SIG-M5 (cell line): ENCODE measurements at places on chromosomes 3 and 15.
A peak's percentile ranks its signal among the peaks of the same experiment; 100 is the strongest.

DNA sequence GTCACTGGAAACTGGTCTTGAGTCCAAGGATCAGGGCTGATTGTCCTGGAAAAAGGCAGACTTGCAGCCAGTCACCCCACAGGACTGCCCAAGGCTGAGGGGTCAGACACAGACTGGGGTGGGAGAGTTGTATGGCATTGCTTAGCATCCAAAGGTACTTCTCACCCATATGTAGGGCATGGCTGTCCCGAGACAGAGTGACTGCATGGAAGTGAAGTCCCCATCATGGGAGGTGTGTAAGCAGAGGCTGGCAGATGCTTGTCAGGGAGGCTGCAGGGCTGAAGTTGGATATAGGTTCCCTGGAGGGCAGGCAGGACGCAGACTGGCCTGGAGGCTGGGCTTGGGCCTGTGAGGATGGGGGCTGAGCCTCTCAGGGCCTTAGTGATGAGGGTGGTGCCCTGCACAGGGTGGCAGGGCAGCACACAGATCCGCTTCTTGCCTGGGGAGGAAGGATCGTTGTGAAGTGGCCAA is 31.1 kb downstream of the PSTPIP1 start:
- no peak for DNase-seq

- DNase-seq, result no peak
Observed at GRCh38 chr15:78110096-78110495, 17.7 kb downstream of the SH2D7 start.

- no peak for DNase-seq
Observed at GRCh38 chr3:26799679-26800317, 177.2 kb downstream of the LRRC3B start.

GRCh38 chr3:128426128-128426921 is 40.4 kb downstream of the DNAJB8 start:
- DNase-seq, result no peak

GRCh38 chr3:136018876-136019275 is 53.3 kb downstream of the PPP2R3A start:
- no peak for DNase-seq

GRCh38 chr3:48856469-48856868 is 8.8 kb upstream of the PRKAR2A start:
- DNase-seq, result no peak

DNA sequence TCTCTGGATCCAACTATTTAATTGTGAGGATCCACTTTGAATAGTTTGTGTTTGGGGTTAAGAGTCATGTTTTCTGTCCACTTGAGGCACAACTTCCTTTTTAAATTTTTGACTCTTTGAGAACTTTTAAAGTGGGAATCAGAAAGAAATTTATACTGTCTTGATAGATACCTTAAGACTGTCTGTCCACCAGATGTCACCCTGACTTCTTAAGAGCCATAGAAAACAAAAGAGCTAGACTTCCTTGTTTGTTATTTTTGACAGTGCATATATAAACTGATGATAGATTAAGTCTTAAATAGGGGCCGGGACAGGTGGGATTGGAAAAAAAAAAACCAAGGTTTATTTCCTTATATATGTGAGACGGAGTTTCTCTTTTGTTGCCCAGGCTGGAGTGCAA is 52.1 kb upstream of the WDR72 start:
- no peak for DNase-seq

DNA sequence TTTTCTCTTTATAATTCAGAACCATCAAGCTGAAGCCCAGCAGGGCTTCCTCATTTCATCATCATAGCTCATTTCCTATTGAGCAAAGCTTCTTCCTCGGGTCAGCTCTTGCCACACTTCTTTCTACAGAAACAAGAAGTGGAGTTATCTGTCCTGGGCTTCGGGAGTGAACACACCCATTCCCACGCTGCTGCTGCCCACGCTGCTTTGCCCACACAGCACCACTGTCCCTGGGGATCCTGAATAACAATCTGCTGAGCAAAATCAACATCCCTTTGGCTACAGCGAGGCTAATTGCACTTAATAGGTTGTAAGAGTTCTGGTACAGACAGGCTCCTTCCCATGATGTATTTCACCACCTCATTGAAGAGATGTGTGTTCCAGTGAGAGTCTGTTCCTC is 23.7 kb downstream of the CEP19 start:
- peak; percentile 89 for DNase-seq

DNA sequence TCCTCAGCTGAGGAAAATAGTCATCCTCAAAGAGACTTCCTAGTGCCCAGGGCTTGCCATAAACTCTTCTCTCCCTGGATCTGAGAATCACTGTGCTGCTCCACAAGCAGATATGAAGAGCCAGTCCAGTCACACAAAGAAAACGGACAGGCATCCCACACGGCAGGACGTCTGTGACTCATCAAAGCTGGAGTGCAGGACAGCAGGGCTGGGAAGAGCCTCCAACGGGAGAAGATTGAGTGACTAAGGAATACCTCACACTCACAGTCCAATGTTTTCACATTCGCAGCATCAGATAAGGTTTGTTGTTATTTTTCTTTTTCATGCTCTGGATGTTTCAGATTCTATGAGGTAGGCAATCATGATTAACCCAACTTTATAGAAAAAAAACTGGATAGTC is 57.8 kb downstream of the NEK10 start:
- no peak for DNase-seq

DNA sequence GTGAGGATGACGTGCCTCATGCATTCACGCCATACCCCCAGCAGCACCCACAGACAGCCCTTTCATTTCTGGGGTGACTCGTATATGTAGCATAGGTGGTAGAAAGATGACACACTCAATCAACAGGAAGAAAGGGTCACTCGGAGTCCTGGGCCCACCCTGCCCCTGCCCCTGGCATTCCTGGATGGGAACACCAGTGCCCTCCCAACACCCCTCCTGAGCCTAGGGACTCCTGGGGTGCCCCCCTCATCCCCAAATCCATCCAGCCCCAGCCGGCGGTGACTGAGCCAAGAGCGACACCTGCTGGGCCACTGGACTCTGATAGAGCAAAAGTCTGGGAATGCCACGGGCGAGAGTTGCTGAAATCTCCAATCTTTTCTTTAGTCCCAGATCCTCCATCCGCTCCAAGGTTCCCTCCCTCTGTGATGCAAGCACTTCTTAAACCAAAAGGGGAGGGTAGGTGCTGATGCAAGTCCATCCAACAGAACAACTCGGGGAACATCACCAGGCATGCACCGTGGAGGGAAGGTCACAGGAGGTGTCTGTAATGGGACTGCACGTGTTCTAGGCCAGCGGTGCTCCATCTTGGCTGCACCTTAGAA is 31.1 kb downstream of the ACAN start:
- DNase-seq, result no peak

- DNase-seq, result no peak
Observed at GRCh38 chr15:74318376-74319137, 48.9 kb downstream of the CYP11A1 start.

- no peak for DNase-seq
Observed at GRCh38 chr3:178405531-178405930, 130.7 kb upstream of the KCNMB2 start.

DNA sequence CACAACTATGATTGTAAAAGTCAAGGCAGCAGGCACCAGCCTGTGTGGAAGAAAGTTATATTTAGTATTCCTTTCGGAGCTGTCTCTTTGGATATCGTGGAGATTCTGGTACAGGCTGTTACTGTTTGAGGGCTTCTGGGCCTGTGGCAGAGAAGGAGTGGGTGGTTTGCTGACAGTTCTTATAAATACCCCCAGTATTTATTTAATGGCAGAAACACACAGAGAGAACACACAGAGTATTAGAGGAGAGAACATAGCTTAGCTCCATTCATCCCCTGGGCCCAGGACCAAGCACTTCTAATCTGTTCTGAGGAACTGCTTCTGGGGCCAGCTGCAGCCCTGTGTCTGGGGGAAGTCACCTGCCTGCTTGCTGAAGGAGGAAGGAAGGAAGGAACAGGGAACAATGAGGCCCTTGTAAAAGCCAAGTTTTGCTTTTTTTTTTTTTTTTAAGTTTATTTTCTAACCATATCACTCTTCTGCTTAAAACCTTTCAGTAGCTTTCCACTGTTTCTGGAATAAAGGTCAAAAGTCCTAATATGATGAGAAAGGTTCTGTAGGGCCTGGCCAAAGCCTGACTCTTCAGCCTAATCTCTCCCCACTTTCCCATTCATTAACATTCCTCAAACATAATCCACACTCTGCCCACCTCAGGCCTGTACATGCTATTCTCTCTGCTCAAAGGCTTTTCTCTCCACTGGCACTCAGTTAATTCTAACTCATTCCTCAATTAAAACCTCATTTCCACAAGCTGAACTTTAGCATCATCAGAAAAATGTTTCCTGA is 11.8 kb upstream of the PP2D1 start:
- DNase-seq, result no peak

- no peak for DNase-seq
Observed at GRCh38 chr3:13171704-13172643, 98.7 kb upstream of the IQSEC1 start.

- no peak for DNase-seq
Observed at GRCh38 chr15:42065468-42065867, 28.9 kb downstream of the PLA2G4D start.

GRCh38 chr15:81037952-81038743 is 37.4 kb downstream of the TLNRD1 start:
- no peak for DNase-seq

- no peak for DNase-seq
Observed at GRCh38 chr3:25895031-25895430, 105.1 kb downstream of the OXSM start.

- DNase-seq, result no peak
Observed at GRCh38 chr3:143439817-143440216, 320.2 kb downstream of the CHST2 start.

DNA sequence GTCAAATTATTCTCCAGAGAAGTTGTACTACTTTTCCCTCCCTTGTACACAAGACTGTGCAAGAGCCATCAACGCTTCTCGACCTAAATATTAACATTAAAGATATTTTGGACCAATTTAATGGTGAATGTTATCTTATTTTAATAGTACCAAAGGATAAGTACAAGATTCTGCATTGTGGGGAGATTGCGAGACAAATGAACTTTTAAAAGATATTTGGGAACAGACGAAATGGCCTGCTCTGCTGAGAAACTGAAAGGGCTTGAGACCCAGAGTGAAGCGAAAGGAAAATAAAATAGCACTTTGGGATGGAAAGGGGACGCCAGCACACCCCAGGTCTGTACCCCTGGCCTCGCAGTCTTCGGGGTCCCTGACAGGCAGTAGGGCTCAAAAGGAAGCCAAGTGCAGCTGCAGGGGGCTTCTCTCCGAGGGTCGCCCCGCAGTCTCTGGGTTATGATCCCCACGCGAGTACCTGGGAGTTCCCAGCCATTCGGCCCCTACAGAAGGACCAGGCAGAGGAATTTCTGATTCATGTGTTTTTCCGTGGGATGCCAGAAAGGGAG is 97.6 kb upstream of the VGLL3 start:
- DNase-seq, result no peak

- no peak for DNase-seq
Observed at GRCh38 chr15:32843219-32843815, 125.5 kb downstream of the GREM1 start.

- DNase-seq, result no peak
Observed at GRCh38 chr3:1374471-1374870, 281.6 kb downstream of the CNTN6 start.

GRCh38 chr15:76330080-76330680 is 6.4 kb upstream of the ISL2 start:
- DNase-seq, result no peak

- no peak for DNase-seq
Observed at GRCh38 chr3:157103280-157103679, 56.7 kb downstream of the CCNL1 start.

GRCh38 chr15:61155741-61156700 is 73.1 kb downstream of the RORA start:
- no peak for DNase-seq
